Suprapubic skin (tissue), 4 donors: ENCODE measurements at places on chromosomes 3 and 15. TPM values are rescaled to one million over a fixed set of nuclear protein-coding genes. Genes with fewer than 3 reads are reported as not detected.

Gene KIF7
- 1.8 TPM for total RNA-seq

- no peak for DNase-seq
These were observed 4.1 kb upstream of the RARB start for GRCh38 chr3:25423780-25424588.

DNA sequence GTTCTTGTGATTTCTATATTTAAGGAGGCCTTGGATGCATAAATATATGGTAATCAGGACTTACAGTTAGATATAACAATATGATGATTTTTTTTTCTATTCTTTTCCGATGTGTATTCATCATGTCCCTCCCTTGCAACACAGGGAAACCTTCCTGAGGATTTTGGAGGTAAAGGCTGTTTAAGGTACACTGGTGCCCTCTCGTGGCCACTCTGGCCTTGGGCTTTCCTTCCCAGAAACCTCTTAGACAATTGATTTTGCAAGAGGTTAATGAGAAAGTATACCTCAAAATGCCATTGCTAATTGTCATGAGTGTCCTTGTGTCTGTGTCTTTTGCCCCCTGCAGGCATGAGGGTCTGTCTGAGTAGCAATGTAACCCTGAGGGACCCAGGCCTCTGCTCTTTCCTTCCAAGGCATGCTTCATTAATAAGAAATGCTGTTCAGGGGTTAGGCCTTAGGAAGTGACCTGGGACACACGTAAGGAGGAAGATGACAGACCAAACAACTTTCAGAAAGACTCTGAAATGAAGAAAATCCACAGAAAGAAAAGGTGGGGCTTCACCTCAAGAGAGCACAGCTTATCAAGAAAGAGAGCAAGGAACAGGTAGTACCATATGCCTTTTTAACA lies 70.3 kb upstream of the PPP2R3A start:
- DNase-seq: no peak

Gene PRR20G
- total RNA-seq: not detected

DNA sequence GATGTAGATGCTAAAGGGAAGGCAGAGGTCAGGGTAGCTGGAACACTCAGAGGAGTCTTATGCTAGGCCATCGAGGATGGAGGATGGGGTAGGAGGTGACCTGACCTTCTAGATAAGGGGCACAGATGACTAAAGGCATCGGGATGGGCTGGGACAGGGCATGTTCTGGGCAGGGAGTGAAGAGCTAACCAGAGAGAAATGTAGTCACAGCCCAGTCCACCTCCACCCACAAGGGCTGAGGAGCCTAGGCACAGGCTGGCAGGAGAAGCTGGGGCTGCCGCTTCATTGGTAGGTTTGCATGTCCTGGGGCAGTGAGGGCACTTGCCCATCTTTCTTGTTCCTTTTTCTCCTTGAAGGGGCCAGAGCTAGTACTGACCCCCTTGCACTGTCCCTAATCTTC lies 12.6 kb downstream of the CLK3 start:
- DNase-seq: no peak

DNA sequence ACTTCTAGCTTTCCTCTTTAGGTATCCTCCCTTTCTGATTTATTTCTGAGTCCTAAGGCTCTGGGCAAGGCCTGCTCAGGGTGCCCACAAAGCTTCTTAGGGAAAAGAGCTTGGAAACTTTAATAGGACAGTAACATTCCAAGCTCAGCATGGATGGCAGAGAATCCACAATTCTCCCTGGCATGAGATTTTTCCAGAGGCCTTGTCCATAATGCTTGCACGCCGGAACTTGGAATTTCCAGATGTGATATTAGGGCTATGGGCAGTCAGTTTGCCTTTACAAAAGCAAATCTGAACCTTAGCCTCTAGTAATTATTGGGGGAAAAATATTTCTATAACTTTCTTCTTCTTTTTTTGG lies 139.0 kb upstream of the RBMS3 start:
- no peak for DNase-seq

DNA sequence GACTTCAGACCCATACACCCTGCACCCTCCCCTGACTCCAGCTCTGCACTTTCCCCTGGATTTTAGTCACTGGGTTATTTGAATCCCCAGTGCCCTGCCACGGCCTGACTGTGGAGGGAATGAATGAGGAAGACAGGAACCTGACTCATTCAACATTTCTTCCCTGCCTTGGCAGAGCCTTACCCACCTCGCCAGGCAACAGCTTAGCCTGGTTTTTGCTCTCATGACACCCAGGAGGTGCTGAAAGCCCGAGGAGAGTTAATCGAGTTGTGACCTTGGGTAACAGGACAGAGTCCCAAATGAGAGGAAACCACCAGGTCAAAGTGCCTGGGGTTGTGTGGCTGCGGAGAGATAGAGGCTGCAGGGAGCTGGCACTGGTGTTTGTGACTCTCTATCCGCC lies 128.3 kb downstream of the SMAD6 start:
- DNase-seq: peak; percentile 31
